GM13977 (cell line): ENCODE measurements at places on chromosomes 7 and 10.

GRCh38 chr10:59611048-59611447 is 98.6 kb downstream of the SLC16A9 start:
- DNase-seq = no peak

DNA sequence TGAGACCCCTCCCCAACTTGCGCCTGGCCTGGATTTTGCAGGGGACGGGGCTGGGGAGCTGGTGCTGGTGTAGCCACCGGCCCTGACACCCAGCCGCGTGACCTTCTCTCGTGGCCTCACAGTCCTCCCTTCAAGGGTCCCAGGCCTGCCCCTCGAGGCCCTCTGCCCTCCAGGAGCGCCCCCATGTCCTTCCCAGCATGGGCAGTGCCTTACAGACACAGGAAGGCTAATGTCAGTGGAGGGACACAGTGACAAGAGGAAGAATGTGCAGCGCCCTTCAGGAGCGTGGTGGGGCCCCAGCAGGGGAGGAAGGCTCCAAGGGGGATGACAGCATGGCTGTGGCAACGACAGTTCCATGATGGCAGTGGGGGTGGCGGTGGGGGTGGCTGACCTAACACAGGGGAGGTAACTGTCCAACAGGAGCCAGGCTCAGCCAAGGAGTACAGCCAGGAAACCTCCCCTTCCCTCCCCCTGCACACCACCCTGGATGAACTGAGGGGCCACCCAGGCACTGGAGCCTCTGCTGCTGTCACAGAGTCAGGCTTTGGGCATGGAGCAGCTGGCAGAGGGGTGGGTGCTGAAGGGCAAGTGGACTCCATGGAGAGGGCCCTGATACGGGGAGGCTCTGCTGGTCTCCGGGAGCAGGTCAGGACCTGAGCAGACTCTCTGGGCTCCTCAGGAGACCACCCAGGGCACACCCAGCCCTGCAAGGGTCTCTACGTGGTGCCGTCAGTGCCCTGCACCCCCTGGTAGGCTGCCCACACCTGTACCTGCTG is 76.0 kb upstream of the RET start:
- DNase-seq = no peak

DNA sequence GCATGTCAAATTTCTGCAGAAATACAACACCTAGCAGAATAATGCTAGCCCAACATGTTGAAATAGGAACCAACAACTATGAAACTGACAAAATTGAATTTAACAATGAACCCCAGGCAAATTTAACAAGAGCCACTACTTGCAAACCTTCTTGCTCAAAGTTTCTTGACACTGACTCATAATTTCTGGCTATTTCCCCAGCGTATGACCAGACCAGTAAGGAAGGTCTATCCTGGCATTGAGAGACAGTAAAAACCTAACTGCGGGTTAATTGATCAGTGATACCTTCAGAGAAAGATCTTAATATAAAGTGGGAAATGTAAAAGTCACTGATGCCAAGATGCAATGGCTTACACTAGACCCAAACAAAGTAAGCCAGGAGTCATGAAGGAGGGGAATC is 510.1 kb downstream of the ARL4A start:
- DNase-seq = no peak

- no peak for DNase-seq
Observed at GRCh38 chr10:78980815-78981214, 88.0 kb upstream of the ZMIZ1 start.

GRCh38 chr7:22025983-22026382 is 80.3 kb upstream of the CDCA7L start:
- no peak for DNase-seq

DNA sequence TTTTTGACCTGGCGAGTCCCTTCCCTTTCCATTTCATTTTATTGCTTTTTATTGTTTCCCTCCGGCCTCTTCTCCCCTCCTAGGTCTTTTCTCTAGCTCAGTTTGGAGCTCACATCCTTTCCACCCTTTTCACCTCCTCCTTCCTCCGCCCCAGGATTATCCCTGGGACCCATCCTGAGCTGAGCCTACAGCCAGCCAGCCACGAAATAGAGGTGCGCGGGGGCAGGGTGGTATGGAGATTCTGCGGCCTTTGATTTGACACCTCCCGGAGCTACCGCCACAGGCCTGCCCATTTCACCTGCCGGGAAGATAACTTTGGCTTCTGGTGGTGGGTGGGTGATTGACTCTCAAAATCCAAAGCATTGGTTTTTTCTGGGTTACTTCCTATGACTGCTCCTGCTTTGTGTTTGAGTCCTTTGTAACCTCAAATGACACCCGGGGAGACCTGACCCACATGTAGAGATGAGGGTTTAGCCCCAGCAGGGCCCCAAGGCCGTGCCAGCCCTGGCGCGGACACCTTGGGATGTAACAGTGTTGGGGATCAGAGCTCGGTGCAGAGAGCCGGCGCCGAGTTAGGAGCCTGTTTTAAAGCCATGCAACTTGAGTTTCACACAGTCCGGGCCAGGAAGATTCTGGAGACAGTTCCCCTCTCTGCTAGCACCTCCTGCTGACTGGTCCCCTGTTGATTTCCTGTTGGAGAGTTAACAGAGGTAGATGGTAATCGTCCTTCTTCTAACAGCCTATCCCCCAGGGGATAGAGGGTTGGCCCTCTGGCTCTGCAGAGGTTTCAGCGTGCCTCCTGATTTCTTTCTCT is 1.5 kb downstream of the DUSP5 start:
- DNase-seq = no peak

DNA sequence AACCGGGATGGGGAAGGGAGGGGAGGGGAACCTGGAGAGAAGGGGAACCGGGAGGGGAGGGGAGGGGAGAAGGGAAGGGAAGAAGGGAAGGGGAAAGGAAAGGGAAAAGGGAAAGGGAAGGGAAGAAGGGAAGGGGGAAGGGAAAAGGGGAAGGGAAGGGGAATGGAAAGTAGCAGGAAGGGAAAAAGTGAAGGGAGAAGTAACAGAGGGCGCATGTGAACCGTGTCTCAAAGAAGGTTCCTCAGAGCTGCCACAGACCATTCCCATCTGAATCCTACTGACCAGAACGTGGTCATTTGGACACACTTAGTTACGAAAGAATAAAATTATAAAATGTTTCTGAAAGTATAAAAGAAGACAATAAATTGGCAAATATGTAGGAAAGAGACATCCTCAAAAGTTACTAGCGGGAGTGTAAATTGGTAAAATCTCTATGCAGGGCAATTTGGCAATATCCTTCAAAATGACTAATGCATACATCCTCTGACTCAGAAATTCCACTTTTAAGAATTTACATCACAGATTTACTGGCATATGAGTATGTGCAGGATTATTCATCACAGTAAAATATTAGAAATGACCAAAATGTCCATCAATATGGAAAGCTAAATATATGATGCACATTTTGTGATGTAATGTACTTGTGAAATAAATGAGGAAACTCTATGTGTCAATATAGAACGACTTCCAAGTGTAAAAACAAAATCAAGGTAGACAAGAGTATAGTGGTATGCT is 12.9 kb downstream of the C10orf67 start:
- no peak for DNase-seq

GRCh38 chr7:151827620-151828019 is 49.3 kb downstream of the PRKAG2 start:
- no peak for DNase-seq

DNA sequence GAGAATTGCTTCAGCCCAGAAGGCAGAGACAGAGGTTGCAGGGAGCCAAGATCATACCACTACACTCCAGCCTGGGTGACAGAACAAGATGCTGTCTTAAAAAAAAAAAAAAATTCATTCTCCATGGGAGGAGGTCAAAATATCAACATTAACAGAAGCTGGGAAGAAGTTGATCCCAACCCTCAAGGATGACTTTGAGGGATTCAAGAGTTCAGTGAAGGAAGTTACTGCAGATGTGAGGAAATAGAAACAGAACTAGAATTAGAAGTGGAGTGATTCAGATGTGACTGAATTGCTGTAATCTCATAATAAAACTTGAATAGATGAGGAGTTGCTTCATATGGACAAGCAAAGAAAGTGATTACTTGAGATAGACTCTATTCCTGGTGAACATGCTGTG is 19.7 kb upstream of the RPEL1 start:
- no peak for DNase-seq

DNA sequence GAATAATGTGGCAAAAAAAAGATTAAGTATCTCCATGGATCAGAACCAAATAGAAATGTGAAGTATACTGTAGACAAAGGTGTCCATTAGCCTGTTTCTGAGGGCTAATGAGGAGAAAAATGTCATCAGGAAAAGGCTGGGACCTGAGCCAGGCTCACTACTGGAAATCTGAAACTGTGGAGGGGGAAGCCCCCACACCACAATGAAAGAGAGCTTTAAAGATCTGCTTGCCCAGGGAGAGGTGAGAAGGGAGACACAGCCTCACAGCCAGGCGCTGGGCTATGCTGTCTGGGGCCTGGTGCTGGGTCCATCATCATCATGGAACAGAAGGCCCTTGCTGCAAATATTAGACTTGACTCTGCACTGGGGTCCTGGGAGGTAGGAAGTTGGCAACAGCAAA is 90.4 kb downstream of the OSBPL3 start:
- no peak for DNase-seq

DNA sequence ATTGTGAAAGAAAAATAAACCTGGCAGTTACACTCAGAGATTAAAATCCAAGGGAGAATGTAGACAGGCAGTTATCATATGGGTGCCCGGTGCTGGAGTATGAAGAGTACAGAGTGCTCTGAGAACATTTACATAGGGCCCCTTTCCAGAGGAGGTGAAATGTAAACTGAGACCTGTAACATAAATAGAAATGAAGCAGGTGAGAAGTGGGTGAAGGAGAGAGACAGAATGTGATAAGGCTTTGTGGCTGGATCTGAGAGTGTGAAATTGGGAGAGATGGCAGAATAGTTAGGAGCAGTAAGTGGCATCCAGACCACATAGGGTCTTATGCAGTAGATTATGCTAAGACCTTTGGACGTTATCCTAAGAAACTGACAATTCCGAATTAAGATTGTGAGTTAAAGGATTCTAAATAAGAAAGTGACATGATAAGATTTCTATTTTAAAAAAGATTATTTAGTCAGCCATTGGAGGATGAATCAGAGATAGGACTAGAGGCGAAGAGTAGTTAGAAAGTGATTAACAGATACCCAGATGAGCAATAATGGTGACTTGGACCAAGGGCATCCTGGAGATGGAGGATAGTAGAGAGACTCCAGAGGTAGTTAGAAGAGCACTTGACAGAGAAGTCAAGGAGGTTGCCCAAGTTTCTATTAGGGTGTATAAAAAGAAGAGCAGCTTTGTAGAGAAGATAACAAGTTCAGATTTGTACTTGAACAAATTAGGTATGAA is 36.7 kb downstream of the DNAH11 start:
- DNase-seq = no peak

GRCh38 chr7:74231232-74231590 is 21.4 kb downstream of the LAT2 start:
- peak; percentile 73 for DNase-seq

DNA sequence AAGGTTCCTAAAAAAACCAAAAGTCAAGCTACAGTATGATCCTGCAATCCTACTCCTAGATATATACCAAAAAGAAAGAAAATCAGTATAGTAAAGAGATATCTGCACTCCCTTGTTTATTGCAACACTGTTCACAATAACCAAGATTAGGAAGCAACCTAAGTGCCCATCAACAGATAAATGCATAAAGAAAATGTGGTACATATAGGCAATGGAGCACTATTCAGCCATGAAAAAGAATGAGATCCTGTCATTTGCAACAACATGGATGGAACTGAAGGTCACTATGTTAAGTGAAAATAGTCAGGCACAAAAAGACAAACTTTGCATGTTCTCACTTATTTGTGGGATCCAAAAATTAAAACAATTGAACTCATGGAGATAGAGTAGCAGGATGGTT is 1159.5 kb upstream of the AUTS2 start:
- no peak for DNase-seq

DNA sequence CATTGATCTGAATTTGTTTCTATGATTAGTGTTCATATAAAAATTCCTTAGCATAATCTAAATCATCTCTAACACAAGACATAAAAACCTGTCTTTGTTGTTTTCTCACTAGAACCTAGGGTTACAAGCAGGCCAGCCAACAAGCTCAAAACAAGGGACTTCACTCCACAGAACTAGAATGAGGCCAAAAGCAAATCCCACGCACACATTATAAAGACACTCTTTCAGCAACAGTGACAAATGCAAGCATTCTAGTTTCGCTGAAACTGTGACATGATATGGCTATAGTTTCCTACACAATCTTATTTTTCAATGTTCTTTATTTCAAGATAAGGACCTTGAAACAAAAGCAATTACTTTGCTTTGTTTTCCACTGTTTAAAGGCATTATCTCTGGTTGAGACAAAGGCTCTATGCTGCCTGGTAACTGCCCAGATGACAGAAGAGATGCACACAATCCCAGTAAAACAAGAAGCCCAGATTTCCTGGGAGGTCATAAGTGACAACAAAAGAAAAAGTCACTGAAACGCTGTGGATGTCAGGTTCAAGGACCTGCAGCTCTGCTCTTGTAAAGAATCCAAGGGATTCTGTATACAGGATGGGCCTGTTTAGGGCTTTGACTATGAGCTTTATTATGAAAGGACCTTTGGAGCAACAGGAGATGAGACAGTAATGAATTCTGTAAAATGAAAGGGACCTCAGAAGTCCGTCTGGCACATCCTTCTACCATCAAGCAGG is 105.3 kb downstream of the SORCS1 start:
- no peak for DNase-seq

DNA sequence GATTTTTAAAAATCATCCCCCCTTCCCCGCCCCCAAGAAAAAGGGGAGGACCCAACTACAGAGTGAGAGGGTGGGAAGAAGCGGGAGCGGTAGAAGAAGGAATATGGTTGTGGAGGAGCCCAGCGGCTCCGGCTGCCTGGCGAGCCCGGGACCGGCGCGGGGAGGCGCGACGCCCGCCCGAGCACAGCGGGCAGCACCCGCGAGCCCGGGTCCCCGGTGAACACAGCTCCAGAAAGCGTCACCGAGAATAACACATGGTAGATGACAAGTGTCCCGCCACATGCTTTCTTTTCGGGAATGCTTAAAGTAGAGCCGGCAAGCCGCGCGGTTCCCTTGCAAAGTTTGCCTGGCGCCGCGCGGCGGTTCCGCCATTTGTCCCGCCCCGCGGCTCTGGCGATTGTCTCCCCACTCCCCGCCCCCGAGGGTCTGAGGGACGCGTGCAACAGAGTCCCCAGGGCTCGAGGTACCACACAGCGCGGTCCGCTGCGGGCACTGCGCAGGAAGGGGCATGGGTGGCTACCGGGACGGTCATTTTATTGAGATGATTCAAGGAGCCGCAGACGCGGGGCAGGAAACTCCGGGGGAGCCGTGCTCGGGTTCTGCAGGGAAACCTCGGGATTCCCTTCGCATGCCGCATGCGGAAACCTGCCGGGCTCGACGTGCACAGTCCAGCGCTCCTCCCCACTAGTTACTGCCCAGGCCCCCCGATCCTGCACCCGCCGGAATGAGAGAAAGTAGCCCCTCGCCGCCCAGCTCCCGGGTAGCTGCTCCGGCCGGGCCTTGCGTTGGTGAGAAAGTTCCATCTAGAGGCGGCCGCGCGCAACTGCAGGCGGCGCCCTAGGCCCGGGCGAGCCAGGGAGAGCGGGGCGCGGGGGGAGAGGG is 781 bp upstream of the GRM8 start:
- peak; percentile 83 for DNase-seq
